Stimulated activated CD4-positive, alpha-beta T cell treated with anti-CD3 and anti-CD28 coated beads, TNF-alpha, amount 100 ng/mL, for 24 hours (primary cell): ENCODE measurements at places on chromosomes 6 and 20.

- no peak for DNase-seq
These were observed 241.8 kb upstream of the FOXQ1 start for GRCh38 chr6:1070085-1070521.

GRCh38 chr6:129321303-129321702 lies 388.7 kb downstream of the ARHGAP18 start:
- DNase-seq = no peak

DNA sequence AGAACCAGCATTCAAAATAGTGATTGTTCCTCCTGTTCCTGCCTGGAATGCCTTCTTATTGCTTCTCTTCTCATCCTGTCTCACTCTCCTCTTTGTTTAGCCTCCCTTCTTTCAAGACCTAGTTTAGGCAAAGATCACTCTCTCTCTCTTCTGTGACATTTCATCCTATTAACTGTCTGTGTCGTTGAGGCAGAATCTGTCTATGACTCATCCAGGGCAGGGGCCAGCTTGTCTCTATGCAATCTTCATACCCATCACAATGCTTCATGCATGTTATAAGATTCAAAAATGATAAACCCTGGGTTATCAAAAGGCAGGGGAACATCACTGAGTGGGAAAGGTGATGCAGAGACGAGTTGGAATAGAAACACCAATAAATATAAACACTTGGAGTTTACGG lies 32.2 kb upstream of the FOXA2 start:
- DNase-seq = no peak

DNA sequence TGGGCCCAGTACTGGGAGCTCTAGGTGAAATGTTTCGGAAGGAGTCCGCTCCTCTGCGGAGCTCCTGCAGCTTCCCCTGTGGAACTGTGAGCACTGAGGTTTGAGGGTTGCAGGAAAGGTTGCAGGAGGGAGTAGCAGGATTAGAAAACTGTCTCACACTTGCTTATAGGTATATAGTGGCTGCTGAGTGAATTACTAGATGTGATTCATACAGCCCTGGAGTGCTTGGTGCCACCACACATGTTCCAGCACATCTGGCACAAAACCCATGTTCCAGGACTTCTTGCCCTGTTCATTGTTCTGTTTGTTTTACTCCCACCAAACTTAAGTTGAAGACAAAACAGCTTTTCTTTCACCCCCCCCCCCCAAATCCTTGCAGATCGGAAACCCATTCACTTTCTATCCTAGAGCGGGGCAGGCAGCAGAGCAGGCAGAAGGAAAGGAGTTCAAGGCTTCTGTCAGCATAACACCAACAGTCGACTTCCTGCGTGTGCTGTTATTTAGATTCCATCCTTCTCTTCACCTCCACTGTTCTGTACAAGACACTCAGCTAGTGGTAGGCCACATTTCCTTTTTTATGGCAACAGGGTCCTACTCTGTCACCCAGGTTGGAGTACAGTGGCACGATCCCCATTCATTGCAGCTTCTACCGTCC lies 669 bp upstream of the PEX6 start:
- no peak for DNase-seq

DNA sequence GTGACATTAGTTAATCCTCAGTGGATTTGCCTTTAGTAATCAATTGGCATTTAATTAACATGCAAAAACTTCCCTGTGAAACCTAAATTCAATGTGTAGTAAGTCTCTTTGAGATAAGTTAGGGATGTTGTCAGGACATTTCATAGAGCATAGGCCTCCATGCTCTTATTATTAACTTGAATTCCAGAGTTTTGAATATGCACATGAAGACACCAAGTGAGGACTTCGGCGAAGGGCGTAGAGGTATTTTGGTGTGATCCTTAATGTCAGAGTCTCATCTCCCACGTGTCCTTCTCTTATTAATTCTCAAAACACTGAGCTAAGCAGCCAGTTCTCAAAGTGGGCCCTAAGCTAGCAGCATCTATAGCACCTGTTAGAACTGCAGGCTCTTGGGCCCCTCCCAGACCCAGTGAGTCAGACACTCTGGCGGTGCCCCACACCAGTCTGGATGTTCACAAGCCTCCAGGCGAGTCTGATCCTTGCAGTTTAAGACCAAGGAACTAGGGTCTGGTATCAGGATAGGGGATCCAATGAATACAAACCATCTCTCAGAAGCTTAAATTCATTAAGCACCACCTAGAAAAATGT lies 292.1 kb downstream of the QKI start:
- no peak for DNase-seq

DNA sequence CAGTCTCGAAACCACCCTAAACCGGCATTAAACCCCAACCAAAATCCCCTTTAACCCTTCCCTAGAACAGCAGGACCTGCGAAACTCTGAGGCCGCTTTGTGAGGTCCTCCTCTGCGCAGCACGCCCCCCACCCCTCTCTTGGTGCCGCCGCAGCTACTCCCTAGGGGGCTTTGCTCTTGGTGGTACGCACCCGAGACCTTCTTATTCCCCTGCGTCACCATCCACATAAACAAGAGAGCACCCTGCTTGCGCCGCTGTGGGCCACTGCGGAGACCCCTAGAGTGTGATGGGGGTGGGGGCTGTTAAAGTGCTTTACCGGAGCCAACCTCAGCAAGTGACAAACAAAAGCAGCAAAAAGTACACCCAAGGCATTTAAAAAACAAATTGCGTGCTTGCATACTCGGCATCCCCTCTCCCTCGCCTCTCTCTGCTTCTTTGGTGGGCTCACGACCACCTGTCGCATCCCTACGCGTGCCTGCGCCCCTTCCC lies 502 bp upstream of the GNAS start:
- DNase-seq = no peak

DNA sequence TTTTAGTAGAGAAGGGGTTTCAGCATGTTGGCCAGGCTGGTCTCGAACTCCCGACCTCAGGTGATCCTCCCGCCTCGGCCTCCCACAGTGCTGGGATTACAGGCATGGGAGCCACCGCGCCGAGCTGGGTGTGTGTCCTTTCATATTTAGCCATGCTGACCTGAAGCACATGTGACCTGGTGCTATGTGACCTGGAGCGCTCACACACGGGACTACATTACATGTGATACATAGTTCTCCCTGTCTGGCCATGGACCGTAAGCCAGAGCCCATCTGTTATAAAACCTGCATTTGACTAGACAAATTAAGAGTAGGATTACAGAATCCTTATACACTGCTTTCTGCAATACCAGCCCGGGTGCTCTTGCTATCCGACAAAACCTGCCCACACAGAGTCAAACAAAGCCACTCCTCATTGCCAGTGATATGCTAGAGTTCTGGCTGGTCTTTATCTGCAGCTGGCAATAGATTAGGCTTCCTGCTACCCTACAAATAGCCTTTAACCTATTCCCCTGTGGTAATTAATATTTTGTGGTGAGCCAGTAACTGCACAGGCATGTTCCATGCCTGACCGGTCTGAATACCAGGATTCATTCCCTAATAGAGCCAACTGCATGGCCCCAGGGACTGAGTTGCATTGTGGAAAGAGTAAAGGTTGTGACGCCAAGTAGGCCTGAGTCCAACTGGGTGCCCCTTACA lies 26.3 kb upstream of the FAM50B start:
- no peak for DNase-seq

GRCh38 chr20:32763202-32764004 lies 1.2 kb downstream of the DNMT3B start:
- no peak for DNase-seq

DNA sequence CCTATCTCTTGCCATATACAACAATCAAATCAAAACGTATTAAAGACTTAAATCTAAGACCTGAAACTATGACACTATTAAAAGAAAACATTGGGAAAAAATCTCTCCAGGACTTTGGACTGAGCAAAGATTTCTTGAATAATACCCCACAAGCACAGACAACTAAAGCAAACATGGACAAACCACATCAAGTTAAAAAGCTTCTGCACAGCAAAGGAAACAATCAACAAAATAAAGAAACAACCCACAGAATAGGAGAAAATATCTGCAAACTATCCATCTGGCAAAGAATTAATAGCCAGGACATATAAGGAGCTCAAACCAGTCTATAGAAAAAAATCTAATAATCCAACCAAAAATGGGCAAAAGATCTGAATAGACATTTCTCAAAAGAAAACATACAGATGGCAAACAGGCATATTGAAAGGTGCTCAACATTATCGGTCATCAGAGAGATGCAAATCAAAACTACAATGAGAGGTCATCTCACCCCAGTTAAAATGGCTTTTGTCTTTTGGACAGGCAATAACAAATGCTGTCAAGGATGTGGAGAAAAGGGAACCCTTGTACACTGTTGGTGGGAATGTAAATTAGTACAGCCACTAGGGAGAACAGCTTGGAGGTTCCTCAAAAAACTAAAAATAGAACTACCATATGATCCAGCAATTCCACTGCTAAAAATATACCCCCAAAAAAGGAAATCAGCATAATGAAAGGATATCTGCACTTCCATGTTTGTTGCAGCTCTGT lies 76.2 kb downstream of the SNX5 start:
- DNase-seq = no peak

DNA sequence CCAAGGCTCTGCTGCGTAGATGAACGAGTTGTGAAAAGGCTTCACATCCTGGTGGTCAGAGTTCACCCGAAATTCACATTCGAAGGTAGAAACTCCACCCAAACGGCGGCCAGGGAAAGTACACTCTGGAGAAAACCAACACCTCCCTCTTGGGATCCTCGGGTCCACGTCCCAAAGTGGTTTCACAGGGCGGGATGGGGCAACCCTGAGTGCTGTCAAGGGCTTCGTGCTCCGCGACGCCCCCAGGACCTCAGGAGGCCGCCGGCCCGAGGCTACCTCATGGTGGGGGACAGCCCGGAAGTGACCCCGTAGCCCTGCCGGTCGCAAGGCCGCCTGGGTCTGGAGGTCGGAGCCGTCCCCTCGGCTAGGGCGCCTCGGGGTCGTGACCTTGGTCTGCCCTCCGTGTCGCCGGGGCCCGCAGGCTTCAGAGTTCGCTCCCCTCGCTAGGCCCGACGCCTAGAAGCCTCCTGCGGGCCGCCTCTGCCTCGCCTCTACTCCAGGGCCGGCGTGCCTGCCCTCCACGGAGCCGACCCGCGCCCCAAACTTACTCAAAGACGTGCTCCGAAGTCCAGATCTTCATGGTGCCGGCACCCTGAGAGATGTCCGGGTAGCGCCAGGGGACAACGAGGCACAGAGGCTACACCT lies at the start of gene PRELID3B:
TSS of gene PRELID3B (minus strand) at position 636 of the 645 bp plus-strand sequence. CDS start at position 580, 56 bp downstream.
- no peak for DNase-seq

- DNase-seq = no peak
These were observed 96.2 kb downstream of the SESN1 start for GRCh38 chr6:108998485-108998884.

GRCh38 chr20:52047811-52048764 lies 143.5 kb downstream of the ZFP64 start:
- DNase-seq = peak; percentile 11

DNA sequence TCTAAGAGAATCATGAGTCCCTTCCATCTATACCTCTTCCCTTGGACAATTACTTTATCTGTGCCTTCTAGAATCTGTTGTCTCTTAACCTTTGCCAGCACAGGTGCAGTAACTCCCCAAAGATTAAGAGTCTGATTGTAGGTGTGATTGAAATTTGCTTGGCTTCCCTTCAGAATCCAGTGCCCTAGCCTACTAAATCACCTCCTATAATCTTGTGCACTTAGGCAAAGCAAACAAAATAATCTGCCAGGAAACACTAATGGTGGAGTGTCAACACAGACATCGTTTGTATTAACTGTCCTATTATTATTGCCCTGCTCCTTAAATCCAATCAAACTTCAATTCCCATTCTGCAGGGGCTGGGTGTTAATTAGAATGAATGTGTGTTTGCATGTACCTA lies 28.0 kb downstream of the ID4 start:
- DNase-seq = no peak

- no peak for DNase-seq
These were observed 78.4 kb upstream of the TMEM170B start for GRCh38 chr6:11459079-11459610.

DNA sequence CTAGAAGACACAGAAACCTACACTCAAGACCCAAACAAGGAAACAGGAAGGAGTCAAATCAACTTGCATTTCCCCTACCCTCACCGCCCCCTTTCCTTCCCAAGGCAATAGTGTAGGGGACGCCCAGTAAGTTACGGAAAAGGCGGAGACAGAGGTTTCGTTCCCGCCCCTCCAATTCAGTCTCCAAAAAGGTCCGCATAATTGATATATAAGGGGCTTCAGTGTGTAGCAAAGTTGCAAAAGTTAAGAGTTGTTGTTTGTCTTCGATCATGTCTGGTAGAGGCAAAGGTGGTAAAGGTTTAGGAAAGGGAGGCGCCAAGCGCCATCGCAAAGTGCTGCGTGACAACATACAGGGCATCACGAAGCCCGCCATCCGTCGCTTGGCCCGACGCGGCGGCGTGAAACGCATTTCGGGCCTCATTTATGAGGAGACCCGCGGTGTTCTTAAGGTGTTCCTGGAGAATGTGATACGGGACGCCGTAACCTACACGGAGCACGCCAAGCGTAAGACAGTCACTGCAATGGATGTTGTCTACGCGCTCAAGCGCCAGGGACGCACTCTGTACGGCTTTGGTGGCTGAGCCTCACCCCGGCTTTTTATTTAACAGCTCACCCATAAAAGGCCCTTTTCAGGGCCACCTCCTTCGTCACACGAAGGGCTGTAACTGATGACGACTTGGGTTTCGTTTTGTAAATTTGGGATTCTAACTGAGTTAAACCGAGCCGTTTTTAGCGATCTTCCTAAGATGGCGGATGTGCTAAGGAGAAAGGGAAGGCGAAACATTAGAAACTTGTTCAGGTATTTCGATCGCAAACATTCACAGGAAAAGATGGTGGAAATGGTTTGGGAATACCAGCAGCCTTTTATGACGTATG lies 124.6 kb upstream of the BTN3A2 start:
- peak; percentile 39 for DNase-seq

DNA sequence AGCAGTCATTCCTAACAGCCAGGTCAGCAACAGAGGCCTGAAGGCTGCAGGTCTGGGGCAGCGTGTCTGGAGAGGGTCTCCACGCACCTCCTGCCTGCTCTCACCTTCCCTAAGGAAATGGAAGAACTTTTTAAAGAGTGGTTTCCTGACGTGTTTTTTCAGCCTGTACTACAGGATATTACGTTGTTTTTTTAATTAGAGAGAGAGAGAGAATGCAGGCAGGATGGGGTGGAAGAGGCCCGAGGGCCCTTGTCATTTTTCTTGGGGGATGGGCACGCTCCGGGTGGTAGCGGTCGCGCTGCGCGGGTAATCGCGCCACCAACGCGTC lies 2.1 kb downstream of the DLL1 start:
- no peak for DNase-seq

- no peak for DNase-seq
These were observed 34.9 kb upstream of the GTSF1L start for GRCh38 chr20:43761386-43762340.

DNA sequence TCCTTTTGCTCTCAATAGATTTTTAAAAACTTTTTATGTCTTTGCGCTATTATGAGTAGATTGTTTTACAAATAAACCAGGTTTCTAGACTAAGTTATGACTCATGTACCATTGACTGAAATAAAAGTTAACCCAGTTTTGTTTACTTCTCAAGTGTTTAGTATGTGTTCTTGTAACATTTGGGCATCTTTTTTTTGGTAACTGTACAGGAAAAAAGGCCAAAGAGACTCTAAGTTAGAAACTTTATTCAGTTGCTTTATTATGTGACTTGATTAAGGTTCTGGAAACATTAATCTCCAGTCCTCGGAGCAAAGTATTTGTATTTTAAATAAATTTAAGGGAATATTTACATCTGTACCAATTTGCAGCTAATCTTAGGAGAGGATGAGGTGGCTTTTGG lies 2.9 kb downstream of the NKAIN2 start:
- no peak for DNase-seq
